ENCODE measurements at places on chromosomes 1 and 21. TPM values are rescaled to one million over a fixed set of nuclear protein-coding genes. Genes with fewer than 3 reads are reported as not detected.

RIT1 gene
- 28.4 TPM for total RNA-seq

C1orf94 gene
- not detected for total RNA-seq

LCE1F gene
- not detected for total RNA-seq

ZC3H11A gene
- 97.8 TPM for total RNA-seq

SLC9C2 gene
- not detected for total RNA-seq

KCNE1 gene
- 0.19 TPM for total RNA-seq

RNU1-3 gene
- 2,477 TPM for total RNA-seq

HMGCS2 gene
- total RNA-seq, result not detected

CELA3A gene
- not detected for total RNA-seq

C1orf185 gene
- not detected for total RNA-seq

KAZN gene
- 0.22 TPM for total RNA-seq

INSRR gene
- total RNA-seq, result 0.05 TPM

IFNAR2 gene
- 55.5 TPM for total RNA-seq

HSD11B1 gene
- 1.5 TPM for total RNA-seq

RPS6KA1 gene
- total RNA-seq, result 199 TPM

GJB3 gene
- total RNA-seq, result not detected

SYTL1 gene
- total RNA-seq, result 83.5 TPM

FAM177B gene
- 0.60 TPM for total RNA-seq

CR1L gene
- total RNA-seq, result not detected

CTBS gene
- total RNA-seq, result 13.2 TPM

C1orf87 gene
- not detected for total RNA-seq

- peak; percentile 70 for DNase-seq
- H3K4me3 ChIP-seq, result peak overlapping the region; percentile 28
- H3K27me3 ChIP-seq, result no peaks in the 10 kb centered on the region
- peaks cover 37% of the 10 kb centered on the region for H3K4me1 ChIP-seq
- H3K36me3 ChIP-seq, result peaks cover 3% of the 10 kb centered on the region
Measured at GRCh38 chr1:154784924-154785531, 85.1 kb downstream of the KCNN3 start.

DNA sequence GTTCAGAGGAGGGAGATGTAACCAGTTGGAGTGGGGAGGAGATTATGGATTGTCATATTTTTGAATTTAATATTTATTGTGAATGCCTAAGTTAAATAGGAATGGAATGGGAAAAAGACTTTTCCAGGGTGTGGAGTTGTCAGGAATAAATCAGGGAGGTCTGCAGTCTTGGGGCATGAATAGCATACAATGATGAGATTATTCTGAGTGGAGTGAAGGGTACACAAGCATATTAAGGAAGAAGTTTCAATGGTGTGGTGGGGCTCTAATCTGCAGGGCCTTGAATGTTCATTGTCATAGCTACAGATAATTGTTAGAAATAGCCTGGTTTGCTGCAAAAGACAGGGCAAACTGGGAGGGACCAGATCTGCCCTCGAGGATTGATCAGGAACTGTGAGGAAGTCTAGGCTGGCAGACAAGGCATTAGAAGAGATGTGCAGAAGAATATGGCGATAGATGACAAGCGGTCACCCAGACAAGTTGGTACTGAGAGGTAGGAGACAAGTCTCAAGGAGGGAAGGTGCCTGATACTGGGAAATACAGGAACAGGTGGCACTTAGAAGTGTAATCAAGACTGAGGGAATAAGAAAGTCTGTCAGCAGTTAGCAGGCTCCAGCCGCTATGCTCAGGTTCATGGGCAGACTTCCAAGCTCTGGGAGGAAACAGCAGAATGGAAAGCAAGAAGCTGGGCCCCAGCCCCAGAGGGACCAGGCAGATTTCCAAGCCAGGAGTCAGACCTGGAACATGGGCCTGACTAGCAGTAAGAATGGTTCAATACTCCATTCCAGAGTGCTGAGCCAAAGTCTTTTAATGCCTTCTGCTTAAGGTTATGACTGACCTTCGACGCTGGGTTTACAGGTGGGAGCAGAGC is 20.9 kb upstream of the RGL1 start:
- no peak overlapping the region for H3K4me3 ChIP-seq
- no peak for DNase-seq
- H3K27me3 ChIP-seq, result no peaks in the 10 kb centered on the region
- H3K36me3 ChIP-seq, result no peaks in the 10 kb centered on the region
- no peaks in the 10 kb centered on the region for H3K4me1 ChIP-seq
- no peak overlapping the region for H3K27ac ChIP-seq

- H3K4me1 ChIP-seq, result no peaks in the 10 kb centered on the region
- no peak for DNase-seq
- H3K27ac ChIP-seq, result no peak overlapping the region
- H3K36me3 ChIP-seq, result no peaks in the 10 kb centered on the region
Measured at GRCh38 chr1:221272940-221273339, 393.7 kb downstream of the HLX start.

- H3K36me3 ChIP-seq, result peaks cover 32% of the 10 kb centered on the region
- H3K4me1 ChIP-seq, result peaks cover 16% of the 10 kb centered on the region
- peak; percentile 68 for DNase-seq
- no peaks in the 10 kb centered on the region for H3K27me3 ChIP-seq
- H3K27ac ChIP-seq, result no peak overlapping the region
Measured at GRCh38 chr1:149962039-149962647, 25.5 kb upstream of the MTMR11 start.

- no peak overlapping the region for H3K4me3 ChIP-seq
- H3K27ac ChIP-seq, result no peak overlapping the region
- no peaks in the 10 kb centered on the region for H3K4me1 ChIP-seq
- H3K27me3 ChIP-seq, result no peaks in the 10 kb centered on the region
Measured at GRCh38 chr21:18521204-18521603, 117.6 kb upstream of the TMPRSS15 start.

- no peak overlapping the region for H3K4me3 ChIP-seq
- no peak overlapping the region for H3K27ac ChIP-seq
- peaks cover 47% of the 10 kb centered on the region for H3K4me1 ChIP-seq
- H3K36me3 ChIP-seq, result no peaks in the 10 kb centered on the region
- peaks cover 48% of the 10 kb centered on the region for H3K27me3 ChIP-seq
- DNase-seq, result no peak
Measured at GRCh38 chr21:42117967-42118780, 47.1 kb downstream of the UMODL1 start.

DNA sequence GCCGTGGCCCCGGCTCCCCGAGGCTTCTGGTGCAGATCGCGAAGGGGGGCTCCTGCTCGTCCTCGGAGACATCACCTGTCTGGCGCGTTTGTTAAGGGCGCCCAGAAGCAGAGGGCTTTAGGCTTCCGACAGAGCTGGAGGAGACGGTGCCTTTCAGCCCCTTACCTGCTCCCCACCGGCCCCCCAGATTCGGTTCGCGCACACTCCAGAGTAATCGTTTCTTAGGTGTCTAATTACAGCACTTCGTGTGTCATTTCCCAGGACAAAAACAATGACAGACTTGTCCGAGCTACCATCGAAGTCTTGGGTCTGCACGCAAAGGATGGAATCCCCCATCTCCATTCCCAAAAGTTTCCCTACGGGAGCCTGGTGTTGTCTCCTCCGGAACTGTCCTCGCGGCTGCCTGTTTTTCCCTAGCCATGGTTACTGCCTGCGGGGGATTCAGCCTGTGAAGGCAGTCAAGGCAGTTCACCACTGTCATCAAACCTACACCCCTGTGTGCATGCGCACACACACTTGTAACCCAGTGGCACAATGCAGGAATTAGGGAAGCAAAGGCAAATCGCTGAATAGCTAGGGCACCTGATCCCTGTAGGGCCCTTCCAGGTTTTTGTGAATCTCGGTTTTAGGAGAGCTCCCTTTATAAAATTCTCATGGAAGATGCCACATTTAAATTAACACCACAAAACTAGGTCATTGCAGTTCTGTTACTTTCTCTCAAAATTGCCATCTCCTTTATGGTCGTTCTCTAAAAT is 738 bp upstream of the CDC42BPA start:
- H3K27me3 ChIP-seq, result peaks cover 54% of the 10 kb centered on the region
- peaks cover 3% of the 10 kb centered on the region for H3K36me3 ChIP-seq
- no peak for DNase-seq
- no peak overlapping the region for H3K27ac ChIP-seq

- H3K36me3 ChIP-seq, result peaks cover 9% of the 10 kb centered on the region
- H3K27ac ChIP-seq, result no peak overlapping the region
- DNase-seq, result no peak
- H3K4me1 ChIP-seq, result peaks cover 20% of the 10 kb centered on the region
Measured at GRCh38 chr1:156293895-156294294, 1.6 kb downstream of the GLMP start.

GRCh38 chr1:204544321-204544720 is 28.1 kb downstream of the MDM4 start:
- peaks cover 59% of the 10 kb centered on the region for H3K4me1 ChIP-seq
- H3K4me3 ChIP-seq, result peak overlapping the region; percentile 21
- DNase-seq, result peak; percentile 36
- peaks cover 85% of the 10 kb centered on the region for H3K36me3 ChIP-seq

- DNase-seq, result no peak
- no peak overlapping the region for H3K27ac ChIP-seq
- no peaks in the 10 kb centered on the region for H3K36me3 ChIP-seq
- H3K27me3 ChIP-seq, result peaks cover 23% of the 10 kb centered on the region
Measured at GRCh38 chr21:46674430-46675007, 39.0 kb downstream of the PRMT2 start.

DNA sequence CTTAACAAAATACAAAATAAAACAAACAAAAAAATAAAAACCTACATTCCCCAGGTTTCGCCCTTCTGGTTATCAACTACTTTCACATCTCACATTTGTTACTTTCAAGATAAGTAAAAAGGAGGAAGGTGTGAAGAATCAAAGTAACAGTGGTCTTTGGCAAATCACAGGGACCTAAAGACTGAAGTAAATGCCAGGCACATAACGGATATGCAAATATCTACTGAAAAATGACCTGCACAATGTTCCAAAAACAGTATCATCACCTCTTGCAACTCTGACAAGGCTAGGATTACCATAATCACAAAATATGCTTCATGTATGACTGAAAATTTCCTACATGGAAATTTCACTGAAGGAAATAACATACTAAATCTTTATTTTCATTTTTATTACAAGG is 29.3 kb downstream of the COP1 start:
- no peak for DNase-seq
- peaks cover 31% of the 10 kb centered on the region for H3K4me1 ChIP-seq

- H3K4me3 ChIP-seq, result no peak overlapping the region
- no peak for DNase-seq
- peaks cover 10% of the 10 kb centered on the region for H3K36me3 ChIP-seq
- peaks cover 2% of the 10 kb centered on the region for H3K27me3 ChIP-seq
- no peak overlapping the region for H3K27ac ChIP-seq
Measured at GRCh38 chr21:35150562-35151226, 101.6 kb upstream of the RUNX1 start.

- H3K27ac ChIP-seq, result no peak within 1 kb of the TSS
- peaks cover 11% of the 10 kb centered on the region for H3K27me3 ChIP-seq
- no peaks in the 10 kb centered on the region for H3K36me3 ChIP-seq
- H3K4me1 ChIP-seq, result no peaks in the 10 kb centered on the region
- no peak for DNase-seq
Measured at GRCh38 chr1:152757747-152758146, at the start of gene KPRP. KPRP (plus strand) TSS chr1:152758025; CDS start chr1:152759589, 1,564 bp downstream.

DNA sequence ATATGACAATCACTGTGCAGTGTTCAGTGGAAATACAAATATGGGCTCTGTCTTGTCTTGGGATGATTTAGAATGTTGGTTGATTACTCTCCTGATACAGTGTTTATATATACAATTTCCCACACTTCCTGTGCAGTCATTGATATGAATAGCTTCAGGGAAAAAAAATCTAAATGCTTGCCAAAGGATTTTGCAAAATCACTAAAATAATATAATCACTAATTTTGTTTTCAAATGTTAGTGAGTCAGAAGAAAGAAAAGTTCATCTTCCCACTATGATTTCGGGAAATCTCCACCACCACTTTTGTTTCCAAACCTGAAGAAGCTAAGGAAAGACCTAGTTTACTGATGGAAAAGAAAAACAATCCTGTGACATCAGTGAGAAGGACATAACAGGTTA is 32.1 kb upstream of the CHRM3 start:
- no peaks in the 10 kb centered on the region for H3K27me3 ChIP-seq
- H3K27ac ChIP-seq, result no peak overlapping the region
- H3K36me3 ChIP-seq, result no peaks in the 10 kb centered on the region
- no peak for DNase-seq

GRCh38 chr21:45959779-45960390 is 21.7 kb upstream of the COL6A1 start:
- no peak overlapping the region for H3K27ac ChIP-seq
- H3K36me3 ChIP-seq, result peaks cover 5% of the 10 kb centered on the region
- DNase-seq, result no peak
- peaks cover 3% of the 10 kb centered on the region for H3K4me1 ChIP-seq
- no peak overlapping the region for H3K4me3 ChIP-seq
- peaks cover 17% of the 10 kb centered on the region for H3K27me3 ChIP-seq

GRCh38 chr1:75672528-75673393 is 51.7 kb upstream of the ACADM start:
- no peak overlapping the region for H3K27ac ChIP-seq
- DNase-seq, result no peak
- no peaks in the 10 kb centered on the region for H3K4me1 ChIP-seq
- H3K27me3 ChIP-seq, result no peaks in the 10 kb centered on the region

- H3K27me3 ChIP-seq, result no peaks in the 10 kb centered on the region
- peak overlapping the region; percentile 78 for H3K4me3 ChIP-seq
- H3K27ac ChIP-seq, result peak overlapping the region; percentile 69
- peaks cover 4% of the 10 kb centered on the region for H3K36me3 ChIP-seq
Measured at GRCh38 chr1:19312782-19313635, 883 bp downstream of the SLC66A1 start.

- no peak overlapping the region for H3K4me3 ChIP-seq
- peaks cover 35% of the 10 kb centered on the region for H3K27me3 ChIP-seq
- H3K4me1 ChIP-seq, result peaks cover 3% of the 10 kb centered on the region
- H3K36me3 ChIP-seq, result no peaks in the 10 kb centered on the region
- H3K27ac ChIP-seq, result no peak overlapping the region
Measured at GRCh38 chr1:3659093-3659492, 6.8 kb downstream of the TP73 start.

GRCh38 chr1:11483581-11484320 is 4.8 kb downstream of the DISP3 start:
- peaks cover 7% of the 10 kb centered on the region for H3K4me1 ChIP-seq
- H3K4me3 ChIP-seq, result no peak overlapping the region
- DNase-seq, result no peak
- no peak overlapping the region for H3K27ac ChIP-seq
- H3K36me3 ChIP-seq, result no peaks in the 10 kb centered on the region
- peaks cover 32% of the 10 kb centered on the region for H3K27me3 ChIP-seq

- H3K4me3 ChIP-seq, result no peak overlapping the region
- DNase-seq, result no peak
- H3K36me3 ChIP-seq, result no peaks in the 10 kb centered on the region
- H3K27me3 ChIP-seq, result peaks cover 2% of the 10 kb centered on the region
Measured at GRCh38 chr1:107105914-107106313, 34.9 kb upstream of the NTNG1 start.

GRCh38 chr1:7303554-7304317 is 467.4 kb upstream of the VAMP3 start:
- no peak overlapping the region for H3K4me3 ChIP-seq
- H3K36me3 ChIP-seq, result no peaks in the 10 kb centered on the region
- DNase-seq, result no peak
- peaks cover 13% of the 10 kb centered on the region for H3K27me3 ChIP-seq

DNA sequence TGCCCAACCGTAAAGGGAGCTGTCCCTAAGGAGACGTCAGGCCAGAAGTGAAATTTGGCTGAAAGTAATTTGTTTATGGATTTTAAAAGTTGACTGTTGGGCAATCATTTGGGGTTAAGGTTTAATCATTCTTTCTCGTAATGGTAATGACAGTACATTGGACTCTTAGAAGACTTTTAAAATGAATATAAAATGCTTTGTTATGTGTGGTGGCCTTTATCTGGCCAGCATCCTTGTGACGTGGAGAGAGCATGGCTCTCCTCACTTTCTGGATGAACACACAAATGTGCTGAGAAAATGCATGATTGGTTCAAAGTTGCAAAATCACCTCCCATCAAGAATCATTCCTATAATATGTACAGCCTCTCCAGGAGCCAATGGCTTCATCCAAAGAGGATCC is 160.2 kb downstream of the DHRS3 start:
- no peak overlapping the region for H3K27ac ChIP-seq
- peaks cover 69% of the 10 kb centered on the region for H3K36me3 ChIP-seq
